Stimulated activated CD4-positive, alpha-beta T cell treated with anti-CD3 and anti-CD28 coated beads, Interleukin-12 subunit alpha, Interleukin-12 subunit beta, amount 100 ng/mL, for 48 hours (primary cell): ENCODE measurements at places on chromosomes 7 and 10.

DNA sequence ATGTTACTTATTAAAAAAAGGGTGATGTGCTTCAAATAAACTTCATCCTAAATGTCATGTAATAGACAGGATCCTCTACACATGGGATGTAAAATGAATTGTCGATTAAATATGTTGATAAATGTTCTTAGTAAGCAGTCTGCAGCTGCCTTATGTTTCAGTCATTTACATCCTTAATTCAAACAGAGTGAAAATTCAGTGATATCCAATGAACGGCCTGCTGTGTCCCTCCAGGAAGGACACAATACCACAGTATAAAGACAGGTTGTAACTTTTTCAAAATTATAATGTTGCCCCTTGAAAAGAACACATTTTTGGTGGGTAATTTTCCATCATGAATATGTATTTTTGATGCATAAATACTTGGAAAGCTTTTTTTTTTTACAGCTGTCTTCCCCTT lies 266.5 kb upstream of the SEMA3A start:
- no peak for DNase-seq

- DNase-seq: no peak
These were observed 53.7 kb upstream of the IGFBP3 start for GRCh38 chr7:45974540-45975360.

DNA sequence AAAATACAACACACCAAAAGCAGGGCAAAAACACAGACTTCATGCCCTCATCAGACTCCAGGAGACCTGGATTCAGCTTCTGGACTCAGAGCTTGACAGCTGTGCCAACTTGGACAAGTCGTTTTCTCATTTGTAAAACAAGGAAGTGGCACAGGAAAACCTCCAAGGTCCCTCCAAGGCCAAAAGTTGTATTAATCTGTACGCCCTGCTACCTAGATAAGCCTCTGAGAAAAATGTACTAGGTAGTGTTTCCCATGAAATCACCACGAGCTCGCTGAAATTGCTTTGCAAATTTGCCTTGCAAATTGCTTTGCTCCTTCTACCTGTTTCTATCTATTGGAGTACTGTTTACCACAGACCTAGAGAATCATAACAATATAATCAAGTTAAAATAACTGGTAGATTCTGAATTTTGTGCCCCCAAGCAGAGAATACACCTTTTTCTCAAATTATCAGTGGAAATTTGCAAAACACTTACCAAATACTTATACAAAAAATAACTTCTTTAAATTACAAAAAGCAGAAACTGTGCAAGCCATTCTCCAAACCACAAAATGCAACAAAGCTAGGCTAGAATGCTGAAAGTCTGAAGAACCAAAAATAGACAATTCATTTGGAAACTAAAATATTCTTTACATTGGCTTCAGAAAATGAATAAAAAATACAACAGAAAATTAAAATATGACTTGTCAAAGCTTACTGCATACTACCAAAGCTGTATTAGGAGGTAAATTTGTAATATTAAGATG lies 158.1 kb upstream of the CHST15 start:
- no peak for DNase-seq

- DNase-seq: no peak
These were observed 167.5 kb downstream of the NRF1 start for GRCh38 chr7:129778770-129779601.

DNA sequence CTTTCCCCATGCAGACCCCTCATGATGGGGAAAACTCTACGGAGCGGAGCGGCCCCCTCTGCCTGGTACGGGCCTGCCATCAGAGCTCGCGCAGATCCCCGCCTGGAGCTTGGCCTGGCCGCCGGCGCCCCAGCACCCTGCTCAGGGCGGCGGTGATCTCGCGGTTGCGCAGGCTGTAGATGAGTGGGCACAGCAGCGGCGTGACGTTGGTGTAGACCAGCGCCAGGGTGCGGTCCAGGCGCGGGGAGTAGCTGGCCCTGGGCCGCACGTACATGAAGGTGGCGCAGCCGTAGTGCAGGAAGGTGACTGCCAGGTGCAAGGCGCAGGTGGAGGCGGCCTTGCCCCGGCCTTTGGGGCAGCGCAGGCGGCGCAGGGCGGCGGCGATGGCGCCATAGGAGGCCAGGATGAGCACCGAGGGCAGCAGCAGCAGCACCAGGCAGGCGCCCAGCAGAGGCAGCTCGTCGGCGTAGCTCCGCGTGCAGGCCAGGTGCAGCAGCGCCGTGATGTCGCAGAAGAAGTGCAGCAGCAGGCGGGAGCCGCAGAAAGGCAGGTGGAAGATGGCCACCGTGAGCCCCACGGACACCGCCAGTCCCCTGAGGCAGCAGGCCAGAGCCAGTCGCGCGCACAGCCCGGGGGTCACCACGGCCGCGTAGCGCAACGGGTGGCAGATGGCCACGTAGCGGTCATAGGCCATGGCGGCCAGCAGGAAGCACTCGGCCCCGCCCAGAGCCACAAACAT lies 33.4 kb downstream of the TAS2R41 start:
- DNase-seq: no peak

DNA sequence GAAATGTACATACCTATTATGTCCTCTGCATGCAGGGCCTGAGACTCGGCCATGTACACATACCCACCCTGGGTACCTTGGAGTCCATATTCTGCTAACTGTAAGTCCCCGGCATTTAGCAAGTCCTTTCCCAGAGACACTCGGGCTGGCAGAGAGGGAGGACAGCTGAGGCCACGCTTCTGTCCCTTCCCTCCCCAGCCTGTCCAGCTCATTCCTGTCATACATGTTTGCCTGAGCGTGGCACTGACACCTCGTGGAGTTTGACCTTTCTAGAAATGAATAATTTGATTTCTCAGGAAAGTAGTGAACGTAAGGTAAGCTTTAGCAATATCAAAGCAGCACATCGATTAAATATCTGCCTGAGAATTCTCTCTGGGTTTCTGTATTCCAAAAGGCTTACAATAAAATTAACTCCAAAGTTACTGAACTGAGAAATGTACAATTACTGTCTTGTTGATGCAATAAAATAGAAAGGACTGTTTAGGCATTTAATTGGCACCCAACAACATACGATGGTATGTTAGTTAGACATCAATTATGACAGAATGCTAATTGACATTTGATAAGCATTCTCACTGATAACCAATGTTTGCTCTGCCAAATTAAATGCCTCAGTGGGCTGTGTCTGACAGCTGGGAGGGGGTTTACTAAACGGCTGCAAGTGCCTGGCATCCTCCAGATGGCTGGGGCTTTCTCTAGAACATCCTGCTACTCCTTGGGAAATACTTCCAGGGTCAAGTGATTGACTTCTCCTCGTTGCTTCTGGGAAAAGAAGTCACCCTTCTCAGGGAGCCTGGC lies 221.2 kb downstream of the CCSER2 start:
- no peak for DNase-seq

- DNase-seq: no peak
These were observed 129.8 kb downstream of the PPP1R17 start for GRCh38 chr7:31816810-31817209.

GRCh38 chr10:129754211-129755050 lies 209.6 kb downstream of the EBF3 start:
- no peak for DNase-seq

- DNase-seq: no peak
These were observed 11.7 kb upstream of the ARPC1B start for GRCh38 chr7:99362801-99363200.

DNA sequence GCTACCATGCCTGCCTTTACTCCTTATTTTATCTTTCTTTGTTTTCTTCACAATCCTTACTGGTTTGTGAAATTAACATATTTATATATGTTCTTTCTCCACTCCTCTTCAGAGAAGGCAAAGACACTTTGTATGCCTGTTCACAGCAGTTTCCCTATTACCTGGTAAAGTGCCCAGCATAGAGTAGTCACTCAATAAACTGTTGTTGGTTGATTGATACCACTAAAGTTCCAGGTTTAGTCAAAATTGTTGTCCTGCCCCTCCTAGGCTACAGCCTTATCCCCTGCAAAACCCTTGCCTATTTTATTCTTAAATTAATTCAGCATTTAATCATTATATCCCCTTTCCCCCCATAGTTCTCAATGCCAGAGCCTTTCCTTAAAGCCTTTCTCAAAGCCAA lies 76.1 kb downstream of the POLL start:
- no peak for DNase-seq
